ENCODE measurements at places on chromosomes 6 and 20. TPM values are rescaled to one million over a fixed set of nuclear protein-coding genes. Genes with fewer than 3 reads are reported as not detected.

GRCh38 chr6:41494212-41495110 lies 51.7 kb upstream of the FOXP4 start:
- H3K4me3 ChIP-seq, result no peak overlapping the region
- no peak for DNase-seq
- peaks cover 29% of the 10 kb centered on the region for H3K27me3 ChIP-seq

The TFAP2A gene
- total RNA-seq, result 86.8 TPM

- H3K4me1 ChIP-seq, result no peaks in the 10 kb centered on the region
- H3K4me3 ChIP-seq, result no peak overlapping the region
- H3K36me3 ChIP-seq, result no peaks in the 10 kb centered on the region
- H3K27me3 ChIP-seq, result no peaks in the 10 kb centered on the region
- no peak for DNase-seq
- no peak overlapping the region for H3K27ac ChIP-seq
Measured at GRCh38 chr6:40880906-40881305, 158.1 kb downstream of the UNC5CL start.

DNA sequence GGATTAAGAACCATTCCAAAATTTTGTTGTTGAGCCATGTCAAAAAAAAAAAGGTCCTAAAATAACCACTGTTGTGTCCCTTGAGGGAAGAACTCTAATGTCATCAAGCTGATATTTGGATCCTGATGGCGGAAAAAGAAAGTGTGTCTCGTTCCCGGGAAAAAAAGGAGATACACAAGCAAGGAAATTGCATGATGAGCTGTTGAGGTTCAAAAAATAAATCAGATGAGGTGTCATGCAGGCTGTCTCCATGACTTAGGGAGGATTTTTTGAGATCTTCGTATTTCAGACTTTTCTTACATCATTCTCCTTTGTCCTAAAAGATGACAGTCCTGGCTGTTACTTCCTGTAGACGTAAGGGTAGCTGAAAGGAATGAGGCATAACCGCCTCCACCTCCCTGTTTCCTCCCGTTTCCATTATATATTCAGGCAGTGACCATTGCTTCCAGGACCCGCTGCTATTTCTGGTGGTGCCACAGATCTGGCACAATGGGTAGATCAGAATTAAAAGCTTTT lies 117.3 kb upstream of the TNFAIP3 start:
- no peak overlapping the region for H3K27ac ChIP-seq
- no peaks in the 10 kb centered on the region for H3K4me1 ChIP-seq
- peak overlapping the region; percentile 7 for H3K4me3 ChIP-seq
- H3K36me3 ChIP-seq, result no peaks in the 10 kb centered on the region
- DNase-seq, result no peak
- no peaks in the 10 kb centered on the region for H3K27me3 ChIP-seq

DNA sequence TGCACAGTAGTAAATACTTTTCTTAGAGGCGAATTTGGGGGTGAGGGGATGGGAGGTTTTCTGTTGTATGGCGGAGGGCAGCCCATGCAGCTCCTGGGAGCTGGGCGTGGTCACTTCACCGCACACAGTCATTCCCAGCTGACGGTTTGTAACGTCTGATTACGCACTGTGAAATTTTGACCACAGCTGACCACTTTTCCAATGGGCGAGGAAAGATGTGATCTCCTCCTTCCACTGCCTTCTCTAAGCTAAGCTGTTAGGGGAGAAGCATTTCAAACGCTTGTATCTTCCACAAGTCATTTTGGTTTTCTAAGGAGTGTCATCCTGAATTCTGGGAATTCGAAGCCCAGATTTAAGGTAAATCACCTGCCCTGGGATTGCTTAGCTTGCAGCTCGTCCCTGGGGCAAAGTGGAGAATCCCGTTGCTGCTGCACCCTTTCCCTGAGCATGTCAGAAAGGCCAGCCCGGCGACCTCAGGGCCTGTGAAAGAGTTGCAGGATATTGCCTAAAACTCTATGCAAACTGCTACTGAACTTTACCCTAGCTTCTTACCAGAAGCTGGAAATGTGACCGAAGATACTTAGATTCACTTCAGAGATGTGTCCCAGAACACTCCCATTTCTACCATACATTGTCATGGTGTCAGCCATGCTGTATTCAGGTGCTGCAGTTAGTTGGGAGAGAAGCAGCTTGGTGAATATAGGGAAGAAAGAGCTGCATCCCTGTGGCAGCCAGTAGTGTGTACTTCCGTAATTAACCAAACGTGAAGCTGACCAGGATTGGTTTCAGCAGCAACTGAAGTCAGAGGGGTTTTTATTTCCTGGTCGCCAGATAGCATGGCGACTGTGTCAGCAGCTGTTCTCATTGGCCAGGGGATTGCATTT lies 58.9 kb downstream of the RREB1 start:
- no peak for DNase-seq
- H3K4me3 ChIP-seq, result no peak overlapping the region
- H3K4me1 ChIP-seq, result peaks cover 81% of the 10 kb centered on the region
- peak overlapping the region; percentile 27 for H3K27ac ChIP-seq
